ENCODE measurements at places on chromosomes 5 and 9.

DNA sequence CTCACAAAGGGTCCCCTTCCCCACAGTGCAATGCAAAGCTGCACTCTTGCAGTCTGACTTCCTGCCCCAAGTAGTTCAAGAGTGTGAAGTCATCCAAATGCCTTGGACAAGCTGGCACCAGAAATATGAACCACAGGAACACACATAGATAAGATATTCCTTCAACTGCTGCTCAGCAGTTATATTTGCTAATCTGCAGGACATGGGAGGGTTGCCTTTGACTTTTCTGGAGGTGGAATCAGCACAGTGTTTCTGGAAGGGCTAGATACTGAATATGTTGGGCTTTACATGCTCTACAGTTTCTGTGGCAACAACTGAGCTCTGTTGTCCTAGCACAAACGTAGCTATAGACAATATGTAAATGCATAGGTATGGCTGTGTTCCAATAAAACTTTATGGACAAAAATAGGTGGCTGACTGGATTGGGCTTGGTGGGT, 96.7 kb upstream of the PCA3 start:
- no peaks in the 10 kb centered on the region for H3K4me1 ChIP-seq
- no peaks in the 10 kb centered on the region for H3K27me3 ChIP-seq
- no peak overlapping the region for H3K4me3 ChIP-seq
- no peaks in the 10 kb centered on the region for H3K36me3 ChIP-seq
- H3K27ac ChIP-seq = no peak overlapping the region

GRCh38 chr9:19485193-19485592, 76.4 kb downstream of the ACER2 start:
- DNase-seq = no peak
- no peaks in the 10 kb centered on the region for H3K36me3 ChIP-seq
- H3K4me3 ChIP-seq = no peak overlapping the region
- no peak overlapping the region for H3K27ac ChIP-seq

GRCh38 chr5:57318251-57318650, 144.4 kb downstream of the GPBP1 start:
- peaks cover 2% of the 10 kb centered on the region for H3K4me1 ChIP-seq
- no peaks in the 10 kb centered on the region for H3K36me3 ChIP-seq
- H3K27ac ChIP-seq = no peak overlapping the region
- no peaks in the 10 kb centered on the region for H3K27me3 ChIP-seq

DNA sequence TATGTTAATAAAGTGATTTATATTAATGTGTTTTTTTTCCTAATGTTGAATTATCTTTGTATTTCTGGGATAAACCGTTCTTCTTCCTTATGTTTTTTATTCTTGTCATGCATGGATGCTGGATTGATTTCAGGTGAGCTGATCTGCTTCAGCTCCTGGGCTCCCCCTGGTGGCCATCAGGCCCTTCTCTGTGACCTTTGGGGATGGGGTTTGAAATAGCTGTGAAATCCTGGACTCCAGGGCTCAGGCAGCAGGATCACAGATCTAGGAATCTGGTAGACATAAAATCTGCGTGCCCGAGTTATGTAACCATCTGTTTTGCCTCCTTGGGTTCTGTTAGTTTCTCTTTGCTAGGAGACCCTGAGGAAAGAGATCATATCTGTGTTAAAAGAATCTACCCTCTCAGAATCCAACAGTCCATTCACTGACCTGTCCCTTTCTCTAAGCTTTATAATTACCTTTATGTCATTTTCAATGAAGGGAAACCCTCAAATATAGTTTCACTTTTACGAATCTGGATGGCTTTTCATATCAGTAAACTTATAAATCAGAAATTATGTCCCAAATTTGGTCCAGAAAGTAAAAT, 12.2 kb upstream of the OR13J1 start:
- no peaks in the 10 kb centered on the region for H3K4me1 ChIP-seq
- no peak overlapping the region for H3K27ac ChIP-seq
- peak; percentile 79 for DNase-seq

DNA sequence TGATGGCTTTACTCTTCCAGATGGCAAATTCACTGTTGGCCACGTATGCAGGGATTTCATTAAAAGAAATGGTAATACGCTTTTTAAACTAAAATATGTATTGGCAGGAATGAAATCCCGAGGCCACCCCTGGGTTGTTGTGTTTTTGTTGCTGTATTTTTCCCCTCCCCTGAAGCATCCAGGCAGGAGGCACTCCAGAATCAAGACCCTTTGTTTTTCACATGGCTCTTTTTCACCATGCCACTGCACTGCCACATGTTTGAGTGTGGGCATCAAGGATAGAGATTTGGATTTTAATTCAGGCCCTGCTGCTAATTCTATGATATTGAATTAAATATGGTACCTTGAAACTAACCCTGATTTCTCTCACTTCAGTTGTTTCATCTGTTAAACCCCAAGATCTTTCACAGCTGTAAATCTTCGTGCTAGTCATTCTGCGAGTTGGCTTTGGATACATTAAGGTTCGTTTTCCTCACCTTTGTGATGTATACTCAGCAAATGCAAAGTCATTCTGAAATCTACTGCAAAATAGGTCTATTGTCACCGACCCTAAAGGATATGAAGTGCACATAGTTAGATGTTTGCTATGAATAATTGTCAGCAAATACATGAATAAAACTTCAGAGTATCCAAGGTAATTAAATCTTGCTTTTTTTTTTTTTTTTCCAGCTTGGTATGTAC, 533.4 kb downstream of the PTPRD start:
- no peak overlapping the region for H3K27ac ChIP-seq
- no peak overlapping the region for H3K4me3 ChIP-seq
- no peaks in the 10 kb centered on the region for H3K4me1 ChIP-seq
- no peaks in the 10 kb centered on the region for H3K36me3 ChIP-seq
- DNase-seq = no peak
- no peaks in the 10 kb centered on the region for H3K27me3 ChIP-seq

DNA sequence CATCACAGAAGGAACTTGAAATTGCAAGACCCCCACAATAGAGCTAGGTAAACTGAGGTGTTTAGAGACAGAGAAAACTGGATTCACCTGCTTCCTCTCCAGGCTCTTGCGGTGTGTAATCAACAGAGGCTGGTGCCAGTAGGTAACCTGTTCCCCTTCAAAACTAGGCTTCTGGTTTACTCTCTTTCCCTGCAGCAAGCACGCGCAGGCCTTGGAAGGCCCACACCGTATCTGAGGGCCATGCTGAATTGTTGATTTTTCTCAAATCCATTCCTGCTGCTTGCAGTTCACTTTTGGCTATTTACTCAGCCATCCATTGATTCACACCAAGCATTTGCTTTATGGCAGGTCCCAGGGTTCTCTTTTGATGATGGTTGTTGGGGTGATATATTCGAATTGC, 667 bp upstream of the FRRS1L start:
- H3K27ac ChIP-seq = no peak overlapping the region
- H3K36me3 ChIP-seq = no peaks in the 10 kb centered on the region
- no peak overlapping the region for H3K4me3 ChIP-seq
- peaks cover 82% of the 10 kb centered on the region for H3K27me3 ChIP-seq
- H3K4me1 ChIP-seq = peaks cover 6% of the 10 kb centered on the region

DNA sequence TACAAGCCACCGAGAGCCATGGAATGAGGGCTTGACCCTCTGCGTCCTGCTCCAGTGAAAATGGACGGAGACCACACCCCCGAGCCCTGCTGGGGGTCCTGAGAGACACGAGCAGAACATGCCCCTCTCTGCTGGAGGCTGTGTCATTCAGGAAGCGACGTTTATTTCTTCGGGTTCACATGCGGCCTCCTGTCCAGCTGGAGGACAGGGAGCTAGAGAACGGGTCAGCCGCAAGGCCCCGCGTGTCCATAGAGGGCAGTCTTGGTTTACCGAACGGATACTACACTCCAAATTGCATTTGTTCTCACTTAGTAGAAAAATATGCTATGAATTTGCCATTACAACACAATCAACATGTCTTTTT, 36.1 kb downstream of the MRPL36 start:
- H3K4me1 ChIP-seq = peaks cover 14% of the 10 kb centered on the region
- H3K4me3 ChIP-seq = no peak overlapping the region

DNA sequence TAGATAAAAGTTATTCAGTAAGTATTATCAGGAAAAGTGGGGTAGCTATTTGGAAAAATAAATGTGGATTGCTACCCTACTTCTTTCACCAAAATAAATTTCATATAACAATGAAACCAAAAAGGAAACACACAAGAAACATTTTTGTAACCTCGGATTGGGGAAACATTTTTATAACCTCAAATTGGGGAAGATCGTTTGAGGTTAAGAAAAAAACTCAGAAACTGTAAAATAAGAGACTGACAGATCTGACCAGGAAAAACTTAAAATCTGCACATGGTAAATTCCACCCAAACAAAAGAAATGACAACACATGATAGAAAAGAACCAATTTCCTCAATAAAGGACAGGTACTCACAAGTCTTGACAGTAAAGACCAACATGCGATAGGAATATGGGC, 13.5 kb downstream of the EFCAB9 start:
- no peaks in the 10 kb centered on the region for H3K4me1 ChIP-seq
- H3K27me3 ChIP-seq = no peaks in the 10 kb centered on the region
- H3K27ac ChIP-seq = no peak overlapping the region
- H3K4me3 ChIP-seq = no peak overlapping the region
- DNase-seq = no peak
- peaks cover 10% of the 10 kb centered on the region for H3K36me3 ChIP-seq

DNA sequence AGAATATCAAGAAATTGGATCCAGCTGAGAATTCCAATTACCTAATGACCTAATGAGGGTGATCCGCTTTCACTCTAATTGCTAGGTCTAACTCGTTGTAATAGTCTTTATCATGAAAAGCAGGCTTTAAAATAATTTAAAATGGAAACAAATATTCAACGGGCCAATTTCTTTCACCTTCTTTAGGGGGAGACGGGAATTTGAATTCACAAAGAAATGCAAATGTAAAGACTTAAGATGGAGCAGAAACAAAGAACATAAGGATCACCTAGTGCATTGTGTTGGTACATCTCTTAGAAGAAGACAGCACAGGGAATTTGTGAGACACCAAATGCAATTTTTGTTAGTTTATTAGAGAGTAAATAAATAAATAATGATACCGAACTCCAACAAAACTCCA, 1.5 kb upstream of the KCNN2 start:
- H3K27ac ChIP-seq = no peak overlapping the region
- H3K27me3 ChIP-seq = no peaks in the 10 kb centered on the region
- peaks cover 3% of the 10 kb centered on the region for H3K4me1 ChIP-seq
- peak overlapping the region; percentile 79 for H3K4me3 ChIP-seq
- DNase-seq = no peak
- H3K36me3 ChIP-seq = no peaks in the 10 kb centered on the region

DNA sequence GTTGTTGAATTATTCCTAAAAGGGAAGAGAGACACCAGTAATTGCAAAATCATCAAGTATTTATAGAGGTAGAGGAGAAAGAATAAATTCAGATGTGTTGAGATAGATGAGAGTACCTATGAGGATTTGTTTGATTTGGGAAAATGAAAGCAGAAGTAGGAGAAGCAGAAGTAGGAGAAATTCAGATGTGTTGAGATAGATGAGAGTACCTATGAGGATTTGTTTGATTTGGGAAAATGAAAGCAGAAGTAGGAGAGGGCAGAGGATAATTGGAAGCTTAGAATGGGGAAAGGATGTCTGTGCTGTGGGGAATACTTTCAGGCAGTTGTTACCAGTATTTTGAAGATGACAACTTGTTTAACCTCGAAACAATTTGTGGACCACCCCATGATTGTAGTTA, 35.1 kb upstream of the ZCCHC7 start:
- no peak for DNase-seq
- H3K4me1 ChIP-seq = no peaks in the 10 kb centered on the region
- H3K4me3 ChIP-seq = no peak overlapping the region
- no peak overlapping the region for H3K27ac ChIP-seq
- H3K27me3 ChIP-seq = no peaks in the 10 kb centered on the region

DNA sequence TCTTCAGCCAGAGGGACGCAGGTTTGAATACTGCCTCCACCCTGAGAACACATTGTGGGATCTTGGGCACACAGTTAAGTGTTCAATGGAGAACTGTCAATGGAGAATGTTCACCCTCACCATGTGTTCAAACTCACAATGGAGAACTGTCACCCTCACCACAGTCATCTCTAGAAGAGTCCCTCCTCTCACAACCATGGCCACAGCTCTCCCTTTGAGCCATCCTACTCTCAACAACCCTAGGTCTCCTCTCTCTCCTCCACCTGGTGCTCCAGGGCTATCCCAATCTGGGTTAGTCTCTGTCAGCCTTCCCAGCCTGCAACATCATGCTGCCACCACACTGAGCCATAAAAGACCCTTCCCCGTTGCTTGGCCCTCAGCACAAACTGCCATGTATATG, 36.3 kb upstream of the HAND1 start:
- no peak overlapping the region for H3K4me3 ChIP-seq
- H3K27me3 ChIP-seq = no peaks in the 10 kb centered on the region
- no peak overlapping the region for H3K27ac ChIP-seq
- DNase-seq = no peak
- no peaks in the 10 kb centered on the region for H3K4me1 ChIP-seq
- no peaks in the 10 kb centered on the region for H3K36me3 ChIP-seq

- H3K36me3 ChIP-seq = no peaks in the 10 kb centered on the region
- DNase-seq = no peak
- H3K27ac ChIP-seq = no peak overlapping the region
Observed at GRCh38 chr9:97689401-97690180, 7.5 kb downstream of the XPA start.

- H3K27me3 ChIP-seq = no peaks in the 10 kb centered on the region
- H3K36me3 ChIP-seq = no peaks in the 10 kb centered on the region
- peak overlapping the region; percentile 8 for H3K4me3 ChIP-seq
- DNase-seq = no peak
Observed at GRCh38 chr9:93007529-93008058, 50.9 kb upstream of the SUSD3 start.

DNA sequence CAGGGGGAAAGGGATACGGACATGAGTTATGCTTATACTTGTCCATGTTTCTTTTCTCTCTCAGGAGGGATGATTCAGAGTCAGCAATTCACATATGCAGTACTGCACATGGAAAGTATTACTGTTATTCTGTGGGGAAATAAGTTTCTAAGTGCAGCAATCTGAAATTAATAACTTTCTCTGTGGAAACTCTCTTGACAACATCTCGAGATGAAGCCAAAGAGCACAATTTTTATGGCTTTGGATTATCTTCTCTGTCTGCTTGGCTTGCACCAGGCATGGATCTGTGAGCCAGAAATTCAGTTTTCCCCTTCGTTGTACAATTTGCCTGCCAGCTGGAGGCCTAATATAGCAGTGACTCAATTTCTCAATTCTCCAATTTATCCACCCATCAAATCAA, 2.5 kb upstream of the NDFIP1 start:
- peaks cover 4% of the 10 kb centered on the region for H3K36me3 ChIP-seq
- DNase-seq = no peak
- H3K27me3 ChIP-seq = peaks cover 3% of the 10 kb centered on the region
- H3K4me1 ChIP-seq = peaks cover 9% of the 10 kb centered on the region
- H3K27ac ChIP-seq = no peak overlapping the region
- H3K4me3 ChIP-seq = no peak overlapping the region

- H3K36me3 ChIP-seq = no peaks in the 10 kb centered on the region
- H3K27me3 ChIP-seq = peaks cover 3% of the 10 kb centered on the region
- no peak for DNase-seq
- H3K4me1 ChIP-seq = no peaks in the 10 kb centered on the region
Observed at GRCh38 chr5:123124859-123125595, 36.0 kb downstream of the PRDM6 start.
